ENCODE measurements at places on chromosomes 16 and 17. TPM values are rescaled to one million over a fixed set of nuclear protein-coding genes. Genes with fewer than 3 reads are reported as not detected.

PRSS27 gene
- total RNA-seq: 0.46 TPM

RNF227 gene
- total RNA-seq: 8.2 TPM

CCL8 gene
- not detected for total RNA-seq

TMEM208 gene
- 44.0 TPM for total RNA-seq

CUEDC1 gene
- 0.75 TPM for total RNA-seq

TBC1D28 gene
- not detected for total RNA-seq

CLDN9 gene
- total RNA-seq: not detected

ZSCAN10 gene
- total RNA-seq: 0.61 TPM

DNA sequence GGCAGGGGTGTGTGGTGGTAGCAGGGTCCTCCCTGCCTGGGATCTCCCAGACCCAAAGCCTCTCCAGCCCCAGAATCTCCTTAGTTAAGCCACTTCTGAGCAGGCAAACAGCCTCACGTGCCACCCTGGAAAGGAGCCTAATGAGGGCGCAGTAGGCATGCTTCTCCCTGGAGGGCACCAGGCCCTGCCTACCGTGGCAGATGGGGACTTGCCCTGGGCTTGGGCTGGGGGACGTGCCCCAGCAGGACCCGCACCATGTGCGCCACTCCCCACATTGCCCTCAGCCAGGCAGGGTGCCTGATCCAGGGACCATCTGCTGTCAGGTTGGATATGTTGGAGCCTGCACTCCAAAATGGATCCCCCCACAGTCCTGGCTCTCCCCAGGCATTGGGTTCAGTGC, 14.2 kb downstream of the FAM83G start:
- peaks cover 24% of the 10 kb centered on the region for H3K4me1 ChIP-seq
- DNase-seq: no peak
- H3K27ac ChIP-seq: no peak overlapping the region
- H3K27me3 ChIP-seq: no peaks in the 10 kb centered on the region

DNA sequence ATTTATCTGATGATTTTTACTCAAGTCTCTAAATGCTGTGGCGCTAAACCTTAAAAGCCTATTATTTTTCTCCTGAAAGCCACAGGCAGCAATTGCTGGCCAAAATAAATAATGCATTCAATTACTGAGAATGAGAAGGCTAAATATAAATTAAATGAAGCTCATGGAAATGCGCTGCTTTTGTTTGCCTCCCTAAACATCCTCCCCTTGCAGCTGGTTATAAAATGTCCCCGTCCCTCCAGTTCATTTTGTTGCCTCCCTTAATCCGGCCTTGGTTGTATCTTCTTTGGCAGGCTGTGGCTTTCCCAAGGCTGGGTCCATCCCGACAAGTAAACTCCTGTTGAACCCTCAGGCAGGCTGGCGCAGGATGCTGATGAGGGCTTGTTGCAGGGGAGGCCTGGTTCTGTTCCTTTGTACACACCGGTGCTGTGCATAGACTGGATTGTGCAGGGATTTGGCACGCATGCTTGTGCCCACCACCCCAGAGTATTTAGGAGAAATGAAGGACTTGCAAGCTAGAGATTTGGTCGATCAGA, 62.7 kb downstream of the KNOP1 start:
- no peak overlapping the region for H3K4me3 ChIP-seq
- H3K36me3 ChIP-seq: peaks cover 39% of the 10 kb centered on the region
- no peak overlapping the region for H3K27ac ChIP-seq
- H3K4me1 ChIP-seq: no peaks in the 10 kb centered on the region
- H3K27me3 ChIP-seq: no peaks in the 10 kb centered on the region
- DNase-seq: no peak

DNA sequence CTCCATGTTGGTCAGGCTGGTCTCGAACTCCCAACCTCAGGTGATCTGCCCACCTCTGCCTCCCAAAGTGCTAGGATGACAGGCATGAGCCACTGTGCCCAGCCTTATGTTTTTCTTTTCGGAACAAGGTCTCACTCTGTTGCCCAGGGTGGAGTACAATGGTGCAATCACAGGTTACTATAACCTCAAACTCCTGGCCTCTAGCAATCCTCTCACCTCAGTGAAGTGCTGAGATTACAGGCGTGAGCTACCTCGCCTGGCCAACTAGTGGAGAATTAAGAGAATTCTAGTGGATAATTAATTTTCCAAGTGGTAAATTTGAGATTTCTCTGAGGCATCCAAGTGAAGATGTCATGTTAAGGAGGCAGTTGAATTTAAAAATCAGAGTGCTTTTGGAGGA, 2.9 kb upstream of the FBXO47 start:
- H3K27ac ChIP-seq: no peak overlapping the region
- no peaks in the 10 kb centered on the region for H3K27me3 ChIP-seq
- no peaks in the 10 kb centered on the region for H3K36me3 ChIP-seq
- H3K4me1 ChIP-seq: peaks cover 16% of the 10 kb centered on the region
- no peak overlapping the region for H3K4me3 ChIP-seq

GRCh38 chr17:19305761-19306159, 56.8 kb downstream of the B9D1 start:
- H3K36me3 ChIP-seq: no peaks in the 10 kb centered on the region
- H3K4me1 ChIP-seq: peaks cover 23% of the 10 kb centered on the region
- no peak for DNase-seq
- no peak overlapping the region for H3K4me3 ChIP-seq
- no peaks in the 10 kb centered on the region for H3K27me3 ChIP-seq

DNA sequence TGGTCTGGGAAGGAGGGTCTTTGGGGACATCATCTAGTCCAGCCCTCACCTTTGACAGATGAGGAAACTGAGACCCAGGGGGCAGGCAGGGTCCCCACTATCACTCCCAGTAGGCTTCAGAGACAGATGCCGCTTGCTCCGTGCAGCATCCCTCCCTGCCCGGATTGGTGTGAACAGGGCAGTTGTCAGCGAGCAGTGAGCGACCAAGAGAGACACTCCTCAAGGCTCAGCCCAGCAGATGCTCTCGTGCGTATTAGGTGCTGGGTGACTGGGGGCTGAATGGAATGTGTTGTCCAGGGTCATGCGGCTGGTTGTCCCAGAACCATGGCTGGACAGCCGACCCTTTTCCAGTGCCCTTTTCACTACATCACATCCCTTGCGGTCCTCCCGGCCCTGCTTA, 49.0 kb downstream of the MPRIP start:
- H3K27me3 ChIP-seq: no peaks in the 10 kb centered on the region
- H3K4me3 ChIP-seq: no peak overlapping the region
- no peaks in the 10 kb centered on the region for H3K36me3 ChIP-seq
- no peak for DNase-seq

- no peak for DNase-seq
- H3K27me3 ChIP-seq: no peaks in the 10 kb centered on the region
- no peak overlapping the region for H3K27ac ChIP-seq
- H3K36me3 ChIP-seq: peaks cover 60% of the 10 kb centered on the region
- H3K4me1 ChIP-seq: no peaks in the 10 kb centered on the region
Observed at GRCh38 chr16:17129971-17130370, 340.8 kb downstream of the XYLT1 start.

DNA sequence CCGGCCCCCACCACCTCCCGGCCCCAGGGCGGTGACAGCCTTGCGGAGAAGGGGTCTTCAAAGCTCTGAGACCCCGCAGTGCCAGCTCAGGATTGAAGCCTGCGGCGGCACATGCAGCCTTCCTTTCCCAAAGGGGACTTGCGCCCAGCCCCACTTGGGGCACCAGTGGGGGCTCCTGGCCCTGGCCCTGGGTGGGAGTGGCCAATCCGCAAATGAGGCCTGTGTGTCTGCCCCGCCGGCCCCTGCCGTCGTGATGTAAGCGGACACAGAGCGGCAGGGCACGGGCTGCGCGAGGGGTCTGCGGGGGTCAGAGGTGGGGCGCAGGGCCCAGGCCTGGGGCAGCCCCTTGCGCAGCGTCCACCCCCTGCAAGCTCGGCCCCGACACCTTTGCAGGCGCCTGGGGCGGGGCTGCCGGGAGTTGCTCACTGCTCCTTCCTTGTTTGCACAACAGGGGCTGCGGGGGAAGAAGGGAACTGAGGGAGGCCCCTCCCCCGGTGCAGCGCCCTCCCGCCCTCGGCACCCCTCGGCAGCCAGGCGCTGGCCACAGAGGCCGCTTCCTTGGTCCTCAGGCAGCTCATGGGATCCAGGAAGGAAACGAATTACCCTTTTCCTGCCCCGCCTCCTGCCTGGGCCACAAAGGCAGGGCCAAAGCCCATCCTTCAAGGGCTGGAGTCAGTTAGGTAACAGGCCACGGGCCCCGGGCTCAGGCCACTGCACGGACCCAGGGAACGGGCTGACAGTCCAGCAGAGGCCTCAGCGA, 2.9 kb downstream of the SLC16A3 start:
- peaks cover under 1% of the 10 kb centered on the region for H3K36me3 ChIP-seq
- peak overlapping the region; percentile 57 for H3K27ac ChIP-seq
- H3K4me3 ChIP-seq: no peak overlapping the region
- DNase-seq: no peak
- peaks cover 26% of the 10 kb centered on the region for H3K4me1 ChIP-seq

DNA sequence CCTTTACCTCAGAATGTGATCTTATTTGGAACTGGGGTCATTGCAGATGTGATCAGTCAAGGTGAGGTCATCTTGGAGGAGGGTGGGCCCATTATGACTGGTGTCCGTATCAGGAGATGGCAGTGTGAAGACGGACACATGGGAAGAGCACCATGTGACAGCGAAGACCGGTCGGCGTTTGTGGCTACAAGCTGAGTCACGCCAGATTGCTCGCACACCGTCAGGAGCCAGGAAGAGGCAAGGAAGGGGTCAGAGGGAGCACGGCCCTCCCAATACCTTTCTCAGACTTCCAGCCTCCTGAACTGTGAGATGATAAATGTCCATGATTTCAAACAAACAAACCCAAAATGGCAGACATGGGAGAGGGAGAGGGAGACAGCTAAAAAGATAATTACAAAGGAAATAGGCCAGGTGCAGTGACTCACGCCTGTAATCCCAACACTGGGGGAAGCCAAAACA, 13.2 kb downstream of the STARD3 start:
- DNase-seq: no peak
- no peaks in the 10 kb centered on the region for H3K27me3 ChIP-seq
- H3K4me3 ChIP-seq: no peak overlapping the region
- H3K4me1 ChIP-seq: peaks cover 4% of the 10 kb centered on the region

GRCh38 chr17:50213026-50214022, 11.9 kb upstream of the COL1A1 start:
- H3K27me3 ChIP-seq: peaks cover 6% of the 10 kb centered on the region
- no peak overlapping the region for H3K4me3 ChIP-seq
- no peaks in the 10 kb centered on the region for H3K36me3 ChIP-seq
- peaks cover 4% of the 10 kb centered on the region for H3K4me1 ChIP-seq

DNA sequence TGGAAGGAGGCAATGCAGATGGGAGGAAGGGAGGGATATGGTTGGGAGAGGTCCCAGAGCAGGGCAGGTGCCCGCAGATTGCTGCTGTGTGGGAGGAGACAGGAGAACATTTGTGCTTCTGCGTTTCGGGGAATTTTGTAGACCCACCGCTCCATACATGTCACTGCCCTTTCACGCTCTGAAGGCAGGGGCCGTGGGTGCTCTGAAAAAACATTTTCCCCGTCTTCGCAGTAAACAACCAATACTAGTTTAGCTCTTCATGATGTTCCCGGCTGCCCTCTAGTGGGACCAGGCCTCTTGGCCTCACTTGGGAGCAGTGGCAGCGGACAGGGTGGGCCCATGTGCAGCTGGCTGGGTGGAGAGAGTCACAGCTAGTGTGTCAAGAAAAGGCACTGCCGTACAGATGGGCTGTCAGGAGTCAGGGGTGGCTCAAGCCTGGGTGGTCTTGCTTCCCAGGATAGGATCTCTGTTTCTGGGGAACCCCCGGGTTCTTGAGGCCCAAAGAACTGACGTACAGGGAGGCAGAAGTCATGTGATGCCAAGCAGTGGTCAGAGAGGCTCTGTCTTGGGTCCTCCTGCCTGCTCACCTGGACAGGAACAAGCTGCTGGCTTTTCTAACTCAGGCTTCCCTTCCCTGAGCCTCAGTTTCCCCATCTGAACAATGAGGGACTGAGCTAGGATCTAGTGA, 46.5 kb upstream of the CPNE2 start:
- peak overlapping the region; percentile 46 for H3K27ac ChIP-seq
- H3K36me3 ChIP-seq: peaks cover 25% of the 10 kb centered on the region
- no peak overlapping the region for H3K4me3 ChIP-seq
- H3K4me1 ChIP-seq: peaks cover 38% of the 10 kb centered on the region
- H3K27me3 ChIP-seq: no peaks in the 10 kb centered on the region

GRCh38 chr17:20896153-20896649, 146.6 kb downstream of the USP22 start:
- H3K4me3 ChIP-seq: no peak overlapping the region
- peak; percentile 28 for DNase-seq
- H3K36me3 ChIP-seq: no peaks in the 10 kb centered on the region

DNA sequence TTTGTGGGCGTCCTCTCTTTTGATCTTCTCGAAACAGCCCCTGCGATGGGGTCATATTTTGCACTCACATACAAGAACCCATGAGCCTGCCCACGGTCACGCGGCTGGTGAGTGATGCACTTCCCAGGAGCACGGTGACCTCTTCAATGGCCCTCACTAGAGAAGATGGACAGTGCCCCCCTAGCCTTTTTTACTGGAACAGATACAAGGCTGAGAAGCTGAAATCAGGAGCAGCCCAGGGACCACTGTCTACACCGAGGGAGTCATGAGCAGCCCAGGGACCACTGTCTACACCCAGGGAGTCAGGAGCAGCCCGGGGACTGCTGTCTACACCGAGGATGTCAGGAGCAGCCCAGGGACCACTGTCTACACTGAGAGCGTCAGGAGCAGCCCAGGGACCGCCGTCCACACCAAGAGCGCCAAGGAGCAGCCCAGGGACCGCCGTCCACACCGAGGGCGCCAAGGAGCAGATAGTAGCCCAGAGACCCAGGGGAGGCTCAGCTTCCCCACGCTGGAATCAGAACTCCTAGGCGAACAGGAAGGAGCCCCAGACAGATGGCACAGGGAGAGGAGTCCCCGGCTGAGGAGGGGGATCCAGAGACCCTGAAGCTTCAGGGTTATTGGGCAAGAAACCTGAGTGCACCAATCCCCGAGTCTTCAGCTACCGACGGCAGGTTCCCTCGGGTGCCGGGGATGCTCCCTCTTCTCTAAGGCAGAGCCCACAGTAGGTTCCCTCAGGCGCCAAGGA, 23.7 kb downstream of the ACSF3 start:
- no peak overlapping the region for H3K4me3 ChIP-seq
- H3K36me3 ChIP-seq: no peaks in the 10 kb centered on the region
- DNase-seq: no peak
- peak overlapping the region; percentile 89 for H3K27ac ChIP-seq

DNA sequence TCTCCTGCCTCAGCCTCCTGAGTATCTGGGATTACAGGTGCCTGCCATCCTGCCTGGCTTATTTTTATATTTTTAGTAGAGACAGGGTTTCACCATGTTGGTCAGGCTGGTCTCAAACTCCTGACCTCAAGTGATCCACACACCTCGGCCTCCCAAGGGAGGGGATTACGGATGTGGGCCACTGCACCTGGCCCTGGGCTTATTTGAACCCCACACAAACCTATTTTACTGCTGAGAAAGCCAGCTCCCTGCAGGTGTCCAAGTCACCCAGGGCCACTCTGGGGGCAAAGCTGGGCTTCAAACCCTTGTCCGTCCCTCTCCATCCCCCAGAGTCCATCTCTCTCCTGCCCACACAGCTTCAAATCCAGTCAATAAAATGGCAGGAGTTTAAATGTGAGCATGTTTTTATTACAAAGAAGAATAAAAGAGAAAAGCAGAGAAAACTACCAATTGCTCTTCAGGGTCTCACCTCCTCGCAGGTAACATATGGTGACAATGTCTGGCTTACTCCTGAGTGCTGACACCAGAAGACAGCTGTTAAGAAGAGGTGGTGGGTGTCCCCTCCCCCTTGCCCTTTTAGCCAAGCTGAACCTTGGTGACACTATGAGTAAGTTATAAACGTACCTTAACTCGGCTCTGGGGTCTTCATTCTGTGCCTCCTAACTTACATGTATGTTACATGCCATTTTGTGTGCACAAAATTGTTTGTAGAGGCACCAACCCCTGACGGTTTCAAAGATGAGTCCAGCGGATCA, 45.4 kb downstream of the LAT start:
- no peaks in the 10 kb centered on the region for H3K36me3 ChIP-seq
- no peak overlapping the region for H3K4me3 ChIP-seq
- no peak overlapping the region for H3K27ac ChIP-seq
- no peaks in the 10 kb centered on the region for H3K27me3 ChIP-seq
- H3K4me1 ChIP-seq: peaks cover 13% of the 10 kb centered on the region
